HS-27A (cell line): ENCODE measurements at places on chromosomes 5 and 9.
A peak's percentile ranks its signal among the peaks of the same experiment; 100 is the strongest.

GRCh38 chr9:27088981-27089380 is 20.0 kb upstream of the TEK start:
- peak; percentile 35 for DNase-seq

GRCh38 chr9:127841087-127841835 is 13.2 kb downstream of the ENG start:
- no peak for DNase-seq

GRCh38 chr5:95304711-95305110 is 19.8 kb upstream of the MCTP1 start:
- no peak for DNase-seq

DNA sequence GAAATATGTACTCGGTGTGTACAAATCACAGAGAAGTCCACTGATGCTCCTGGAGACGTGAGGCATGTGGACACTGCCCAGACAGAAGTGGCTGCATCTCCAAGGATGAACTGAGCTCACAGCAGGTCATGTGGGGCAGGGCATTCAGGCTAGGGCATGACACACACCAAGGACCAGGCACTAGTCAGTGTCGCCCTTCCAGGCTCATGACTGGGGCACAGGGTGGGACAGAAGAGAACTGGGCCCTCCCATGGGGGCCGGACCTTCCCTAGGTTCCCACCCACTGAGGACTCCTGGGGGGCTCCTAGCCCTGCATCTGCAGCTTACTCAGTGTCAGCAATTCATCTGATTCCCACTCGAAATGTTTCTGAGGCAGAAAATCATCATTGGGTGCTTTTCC is 256.8 kb upstream of the IRX4 start:
- DNase-seq, result no peak

DNA sequence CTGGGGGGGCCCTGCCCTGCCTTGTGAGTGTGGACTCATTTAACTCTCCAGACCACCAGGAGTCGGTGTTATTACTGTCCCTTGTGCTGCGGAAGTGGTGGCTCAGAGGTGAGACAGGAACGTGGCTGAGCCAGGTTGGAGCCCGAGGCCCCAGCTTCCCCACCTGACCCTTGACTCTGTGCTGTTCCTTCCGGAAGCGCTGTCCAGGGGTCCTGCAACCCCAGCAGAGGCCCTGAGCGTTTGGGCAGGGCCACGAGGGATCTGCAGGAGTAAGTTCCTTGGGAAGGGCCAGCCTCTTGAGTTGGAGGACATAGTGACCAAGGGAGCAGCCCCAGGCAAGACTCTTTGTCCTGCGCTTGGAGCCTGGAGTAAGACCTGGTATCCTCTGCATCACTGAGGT is 99.6 kb downstream of the RXRA start:
- DNase-seq, result no peak

- no peak for DNase-seq
Measured at GRCh38 chr9:86643946-86644674, 289.9 kb upstream of the TUT7 start.

DNA sequence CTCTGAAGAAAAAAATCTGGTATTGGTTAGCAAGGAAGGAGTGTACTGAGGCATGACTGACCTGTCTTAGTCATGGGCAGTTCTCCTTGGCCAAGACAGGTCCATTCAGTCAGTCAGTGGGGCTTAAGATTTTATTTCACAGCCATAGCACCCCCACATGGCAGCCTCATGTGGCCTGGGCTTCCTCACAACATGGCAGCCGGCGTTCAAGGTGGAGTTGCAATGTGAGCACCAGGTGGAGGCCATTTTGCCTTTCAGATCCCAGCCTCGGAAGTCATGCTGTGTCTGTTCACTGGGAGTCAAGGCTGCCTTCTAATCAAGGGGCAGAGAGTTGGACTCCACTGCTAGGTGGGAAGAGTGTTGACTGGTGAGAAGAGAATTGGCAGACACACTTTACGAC is 10.3 kb upstream of the CARD19 start:
- DNase-seq, result no peak

- peak; percentile 39 for DNase-seq
Measured at GRCh38 chr5:9932770-9933169, 302.6 kb upstream of the TAS2R1 start.

DNA sequence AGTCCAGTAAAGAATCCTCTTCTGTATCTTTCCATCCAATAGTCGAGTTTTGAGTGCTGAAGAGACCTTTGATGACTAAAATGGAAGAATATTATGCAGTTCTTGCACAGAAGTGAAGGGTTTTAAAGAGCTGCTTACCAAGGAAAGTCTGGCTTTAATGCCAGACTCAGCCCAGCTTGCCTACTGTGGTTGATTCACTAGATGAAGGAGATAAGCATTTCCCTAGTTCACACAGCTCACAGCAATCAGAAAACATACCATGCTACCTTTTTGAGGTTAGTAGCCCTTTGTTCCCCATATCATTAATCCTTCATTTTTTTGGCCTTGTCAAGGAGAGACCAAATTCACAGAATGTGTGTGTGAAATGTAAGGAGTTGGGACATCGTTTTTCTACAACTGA is 15.3 kb downstream of the IFNA5 start:
- no peak for DNase-seq

GRCh38 chr5:92605591-92605990 is 975.4 kb downstream of the NR2F1-AS1 start:
- DNase-seq, result no peak

DNA sequence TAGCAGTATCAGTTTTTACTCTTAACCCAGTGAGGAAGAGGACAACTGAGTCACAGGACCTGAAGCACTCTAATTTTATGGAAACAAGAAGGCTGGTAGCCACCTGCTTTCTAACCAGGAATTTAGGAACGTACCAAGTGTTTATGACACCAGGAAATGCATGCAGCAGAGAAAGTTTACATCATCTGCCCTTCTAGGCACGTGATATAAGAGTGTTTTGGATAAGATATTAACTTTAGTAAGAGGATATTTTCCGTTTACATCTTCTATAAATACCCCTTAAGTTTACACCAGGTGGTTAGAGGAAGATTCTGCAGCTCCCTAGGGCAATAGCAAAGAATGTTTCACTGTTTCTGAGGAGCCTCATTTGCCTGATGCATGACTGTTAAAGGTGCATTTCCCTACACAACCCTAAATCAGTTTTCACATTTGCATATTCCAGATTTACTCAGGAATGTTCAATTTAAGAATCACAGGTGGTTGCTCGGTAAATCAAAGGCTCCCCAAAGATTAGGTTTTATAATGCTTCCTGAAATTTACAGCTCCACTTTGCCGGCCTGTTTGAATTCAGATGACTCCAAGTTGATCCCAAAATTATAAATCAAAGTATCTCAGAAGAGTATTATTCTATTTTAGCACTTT is 1.8 kb downstream of the TSC1 start:
- DNase-seq, result no peak

GRCh38 chr5:57499262-57500050 is 16.8 kb upstream of the ACTBL2 start:
- DNase-seq, result no peak

DNA sequence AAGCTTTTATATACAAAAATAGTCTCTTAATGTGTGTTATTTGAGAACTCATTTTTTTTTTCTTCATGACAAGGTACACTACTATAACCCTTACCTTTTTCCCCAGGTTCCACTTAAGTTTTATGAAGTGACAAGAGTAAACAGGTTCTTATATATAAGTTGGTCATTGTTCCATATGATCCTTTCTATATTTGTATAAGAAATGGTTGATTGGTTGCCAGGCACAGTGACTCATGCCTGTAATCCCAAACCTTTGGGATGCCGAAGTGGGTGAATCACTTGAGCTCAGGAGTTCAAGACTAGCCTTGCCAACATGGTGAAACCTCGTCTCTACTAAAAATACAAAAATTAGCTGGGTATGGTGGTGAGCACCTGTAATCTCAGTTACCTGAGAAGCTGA is 108.3 kb downstream of the PCSK1 start:
- peak; percentile 76 for DNase-seq

GRCh38 chr5:122181863-122182262 is 52.5 kb downstream of the ZNF474 start:
- no peak for DNase-seq

DNA sequence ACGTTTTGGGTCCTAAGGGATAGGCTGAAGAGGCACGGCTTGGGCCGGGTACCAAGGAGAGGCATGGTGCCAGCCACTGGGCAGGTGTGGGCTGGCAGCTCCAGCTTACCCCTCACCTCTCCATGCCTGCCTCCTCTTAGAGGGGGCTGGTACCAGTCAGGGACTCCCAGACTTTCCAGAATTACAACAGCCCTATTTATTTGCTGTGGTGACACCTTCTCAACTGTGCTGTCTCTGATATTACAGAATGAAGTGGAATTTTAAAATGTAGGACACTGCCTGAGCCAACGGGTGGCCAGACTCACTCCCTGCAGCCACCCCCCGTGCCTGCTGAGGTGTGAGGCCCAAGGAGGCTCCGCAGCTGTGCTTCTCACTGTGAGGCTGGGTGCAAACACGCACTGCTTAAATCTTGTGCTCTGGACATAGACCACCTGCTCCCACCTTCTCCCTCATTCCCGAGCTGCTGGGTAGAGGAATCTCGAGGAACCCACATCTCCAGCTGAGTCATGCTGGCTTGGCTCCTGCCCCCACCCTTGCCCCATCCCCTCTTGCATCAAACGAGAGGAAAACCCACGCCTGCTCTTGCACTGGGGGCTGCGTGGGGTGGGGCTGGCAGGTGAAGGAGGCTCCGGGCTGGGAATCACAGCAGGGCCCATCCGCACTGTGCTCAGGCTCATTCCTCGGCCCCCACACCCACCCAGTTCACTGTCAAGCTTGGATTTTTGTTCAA is 47.9 kb downstream of the PRRT1B start:
- no peak for DNase-seq

- DNase-seq, result peak; percentile 51
Measured at GRCh38 chr9:86126998-86127972, 27.9 kb upstream of the GOLM1 start.

GRCh38 chr5:5037674-5038073 is 102.5 kb upstream of the ADAMTS16 start:
- no peak for DNase-seq

DNA sequence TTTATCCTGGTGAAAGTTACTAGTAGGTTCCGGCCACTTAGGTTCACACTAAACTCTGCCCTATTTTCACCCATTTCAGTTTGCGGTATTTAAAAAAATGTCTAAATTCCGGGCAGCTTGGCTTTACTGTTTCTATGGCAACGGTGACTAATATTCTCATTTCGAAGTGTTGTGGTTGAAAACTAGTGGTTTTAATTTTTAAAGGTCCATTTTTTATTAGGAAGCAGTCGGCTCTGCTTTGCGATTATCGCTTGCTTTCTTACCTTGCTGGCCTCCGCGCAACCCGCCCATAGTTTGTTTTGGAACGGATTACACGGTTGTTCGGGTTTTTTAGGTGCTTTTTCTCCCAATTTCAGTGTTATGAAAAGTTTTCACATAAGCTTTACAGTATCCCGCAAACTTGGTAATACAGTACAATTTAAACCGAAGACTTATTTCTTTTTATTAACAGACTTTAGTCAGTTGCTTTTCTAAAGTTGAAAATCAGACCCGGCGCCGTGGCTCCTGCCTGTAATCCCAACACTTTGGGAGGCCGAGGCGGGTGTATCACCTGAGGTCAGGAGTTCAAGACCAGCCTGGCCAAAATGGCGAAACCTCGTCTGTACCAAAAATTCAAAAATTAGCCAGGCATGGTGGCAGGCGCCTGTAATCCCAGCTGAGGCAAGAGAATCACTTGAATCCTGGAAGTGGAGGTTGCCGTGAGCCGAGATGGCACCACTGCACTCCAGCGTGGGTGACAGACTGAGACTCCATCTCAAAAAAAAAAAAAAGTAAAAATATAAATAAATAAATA is 1.6 kb downstream of the KDM4C start:
- DNase-seq, result no peak

DNA sequence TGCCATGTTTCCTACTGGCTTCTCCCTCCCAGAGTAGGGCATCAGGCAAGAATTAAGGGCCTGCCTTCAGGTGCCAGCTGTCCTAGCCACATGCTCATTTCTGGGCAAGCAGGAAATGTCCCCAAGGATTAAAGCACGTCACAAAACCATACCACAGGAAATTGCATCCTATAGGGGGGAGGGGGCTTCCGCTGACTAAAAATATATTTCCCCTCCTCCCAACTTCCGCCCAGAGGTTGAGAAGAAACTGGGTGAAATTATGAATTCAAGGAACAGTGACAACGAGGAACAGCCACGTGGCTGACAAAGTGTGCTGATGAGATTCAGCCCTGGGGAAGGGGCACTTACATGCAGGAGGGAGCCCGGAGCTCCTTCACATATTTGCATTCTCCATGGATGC is 4.1 kb downstream of the HBEGF start:
- no peak for DNase-seq

DNA sequence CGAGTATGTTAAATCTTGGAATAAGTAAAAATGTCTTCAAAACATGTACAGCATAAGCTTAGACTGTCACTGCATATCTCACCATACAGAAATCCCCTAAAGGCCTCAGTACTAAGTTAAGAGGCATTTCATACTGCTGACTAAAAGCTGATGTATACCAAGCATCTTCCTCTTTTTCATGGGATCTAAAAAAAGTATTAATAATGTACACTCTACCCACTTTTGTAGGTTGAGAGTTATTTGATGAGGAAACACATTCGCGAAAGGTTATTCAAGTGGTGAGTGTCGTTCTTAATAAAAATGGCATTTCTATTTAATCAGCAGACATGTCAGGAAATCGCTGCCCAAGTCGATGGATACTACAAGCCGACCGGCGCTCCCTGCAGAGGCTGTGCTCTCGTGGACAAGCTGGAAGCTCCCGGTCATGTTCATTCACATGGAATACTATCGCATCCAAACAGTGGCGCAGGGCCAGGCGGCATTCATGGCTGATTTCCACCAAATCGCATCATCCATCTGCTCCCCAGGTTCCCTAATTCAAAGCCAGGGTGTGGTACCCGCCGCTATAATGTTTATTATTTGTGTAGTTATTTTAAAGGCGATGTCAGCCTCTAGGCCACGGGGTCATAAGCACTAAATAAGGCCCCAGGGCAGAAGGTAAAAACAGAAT is 724 bp downstream of the SGTB start:
- no peak for DNase-seq

- DNase-seq, result no peak
Measured at GRCh38 chr5:149254506-149254905, 17.2 kb upstream of the AFAP1L1 start.

DNA sequence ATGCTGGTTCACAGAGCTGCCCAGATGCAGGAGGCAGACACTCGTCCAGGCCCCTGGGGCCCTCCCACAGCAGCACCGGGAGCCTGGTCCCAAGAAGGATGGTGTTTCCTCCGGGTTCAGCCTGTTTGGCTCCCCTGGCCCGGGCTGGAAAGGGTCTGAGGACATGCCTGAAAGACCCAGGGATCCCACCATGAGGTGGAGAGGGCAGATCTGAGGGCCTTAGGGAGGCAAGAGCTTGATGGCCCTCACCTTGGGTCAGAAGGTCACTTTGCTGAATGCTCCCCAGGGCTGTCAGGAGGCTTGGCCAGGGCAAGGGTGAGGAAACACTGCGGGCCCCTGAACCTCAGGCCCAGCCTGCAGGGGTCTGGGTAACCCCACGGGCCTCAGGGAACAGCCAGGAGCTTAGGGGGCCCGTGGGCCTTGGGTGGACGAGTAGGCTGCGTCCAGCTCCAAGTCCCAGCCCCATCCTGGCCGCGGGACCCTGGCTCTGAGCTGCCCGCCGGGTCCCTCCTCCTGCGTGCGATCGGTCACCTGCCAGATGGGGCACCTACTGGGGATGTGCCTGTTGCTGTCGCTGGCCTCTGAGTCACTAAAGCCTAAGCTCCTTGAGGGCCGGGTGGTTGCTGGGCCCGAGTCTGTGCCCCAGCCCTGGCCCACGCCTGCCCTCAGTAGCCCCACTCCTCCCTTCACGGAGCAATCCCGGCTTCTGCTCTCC is 106.2 kb downstream of the ZNF354C start:
- no peak for DNase-seq

GRCh38 chr5:39998518-39998917 is 573.7 kb upstream of the DAB2 start:
- no peak for DNase-seq
